Stomach (tissue), 19 donors: ENCODE measurements at places on chromosomes 6 and 20. TPM values are rescaled to one million over a fixed set of nuclear protein-coding genes. Genes with fewer than 3 reads are reported as not detected.
A peak's percentile ranks its signal among the peaks of the same experiment; 100 is the strongest.

- DNase-seq: no peak
Observed at GRCh38 chr6:111107589-111107988, 20.3 kb downstream of the SLC16A10 start.

CST4 gene
- total RNA-seq: not detected

- DNase-seq: no peak
Observed at GRCh38 chr6:114611696-114612095, 268.9 kb upstream of the HS3ST5 start.

DNA sequence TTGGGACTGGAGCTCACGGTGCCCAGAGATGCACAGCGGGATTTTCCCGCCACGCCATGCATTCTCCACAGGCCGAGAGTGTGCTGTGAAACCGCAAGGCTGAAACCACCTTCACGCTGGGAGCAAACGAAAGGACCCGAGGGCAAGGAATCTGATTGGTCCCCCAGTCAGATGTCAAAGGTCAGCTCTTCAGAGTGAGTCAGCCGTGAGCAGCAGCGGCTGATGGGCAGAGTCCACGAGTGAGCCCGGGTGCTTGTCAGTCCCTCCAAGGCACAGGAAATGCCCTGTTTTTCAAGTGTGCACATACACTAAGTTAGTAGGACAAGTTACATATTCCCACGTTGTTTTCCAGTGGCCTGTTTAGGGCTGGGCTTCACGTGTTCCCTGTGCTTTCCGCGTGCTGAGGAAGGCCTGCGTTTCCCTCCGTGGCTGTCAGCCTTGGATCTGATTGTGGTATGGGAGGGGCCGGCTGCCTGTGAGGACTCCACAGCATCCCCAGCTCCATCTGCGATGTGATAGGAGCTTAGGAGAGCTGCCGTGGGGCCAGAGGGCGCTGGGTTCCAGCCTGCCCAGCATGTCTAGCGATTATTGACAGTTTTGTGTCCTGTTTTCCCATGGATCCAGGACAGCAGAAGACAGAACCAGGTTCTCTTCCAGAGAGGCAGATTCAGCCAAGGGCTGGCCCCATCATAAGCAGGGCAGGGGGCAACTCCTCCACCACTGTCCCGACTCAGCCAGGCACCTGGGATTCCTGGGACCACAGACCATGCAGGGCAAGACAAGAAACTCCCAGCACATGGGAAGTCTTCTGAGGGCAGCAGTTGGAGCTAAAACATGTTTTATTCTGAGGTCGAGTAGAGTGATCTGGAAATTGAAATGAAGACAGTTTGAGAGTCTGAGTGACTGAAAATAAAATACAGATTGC is 38.2 kb upstream of the FRMD1 start:
- DNase-seq: no peak

DNA sequence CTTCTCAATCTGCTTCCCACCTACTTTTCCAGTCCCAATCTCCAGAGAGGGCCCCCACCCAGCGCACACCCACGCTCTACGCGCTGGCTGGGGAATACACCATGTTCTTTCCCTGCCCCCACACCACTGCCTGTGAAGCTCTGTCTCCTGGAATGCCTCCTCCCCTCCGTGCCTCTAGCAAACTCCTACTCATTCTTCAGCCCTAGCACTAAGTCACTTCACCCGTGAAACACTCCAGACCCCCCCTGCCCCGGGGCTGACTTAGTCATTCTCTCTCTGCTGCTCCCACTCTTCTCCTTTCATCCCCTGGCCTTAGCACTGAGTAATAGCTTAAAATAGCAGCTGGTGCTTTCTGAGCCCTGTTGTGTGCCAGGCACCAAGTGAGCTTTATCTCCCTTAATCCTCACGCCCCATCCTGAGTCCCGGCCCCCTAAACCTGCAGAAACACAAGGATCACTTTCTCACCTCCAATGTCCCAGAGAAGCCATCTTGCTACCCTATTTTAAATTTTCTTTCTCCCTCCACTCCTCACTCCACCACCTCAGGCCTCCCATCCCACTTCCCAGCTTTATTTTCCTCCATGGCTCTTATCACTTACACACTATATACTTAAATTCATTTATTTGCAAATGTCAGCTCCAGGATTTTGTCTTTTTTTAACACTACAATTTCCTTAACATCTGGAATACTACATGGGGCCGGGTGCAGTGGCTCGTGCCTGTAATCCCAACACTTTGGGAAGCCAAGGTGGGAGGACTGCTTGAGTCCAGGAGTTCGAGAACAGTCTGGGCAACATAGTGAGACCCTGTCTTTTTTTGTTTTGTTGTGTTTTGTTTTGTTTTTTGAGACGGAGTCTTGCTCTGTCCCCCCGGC is 6.3 kb upstream of the PARD6B start:
- DNase-seq: peak; percentile 88
